ENCODE measurements at places on chromosomes 1 and 21.

GRCh38 chr1:226661965-226662364 lies 77.1 kb downstream of the ITPKB start:
- DNase-seq: no peak

- DNase-seq: no peak
Observed at GRCh38 chr1:32867151-32867550, 3.6 kb downstream of the FNDC5 start.

- DNase-seq: peak; percentile 51
Observed at GRCh38 chr1:152654110-152654509, 9.1 kb upstream of the LCE2D start.

DNA sequence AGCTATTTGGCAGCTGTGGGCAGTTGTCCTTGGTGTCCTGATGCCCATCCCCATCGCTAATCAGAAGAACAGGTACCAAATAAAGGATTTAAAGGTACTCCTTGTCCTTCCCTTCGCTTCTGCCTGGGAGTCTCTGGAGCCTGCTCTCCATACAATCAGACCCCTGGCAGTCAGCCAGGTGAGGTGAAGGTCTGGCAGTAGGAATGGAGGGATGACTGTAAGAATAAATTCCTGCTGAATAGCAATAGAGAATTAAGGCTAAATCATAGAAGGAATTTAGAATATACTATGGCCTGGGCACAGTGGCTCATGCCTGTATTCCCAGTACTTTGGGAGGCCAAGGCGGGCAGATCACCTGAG lies 9.2 kb downstream of the THBS3 start:
- DNase-seq: no peak

DNA sequence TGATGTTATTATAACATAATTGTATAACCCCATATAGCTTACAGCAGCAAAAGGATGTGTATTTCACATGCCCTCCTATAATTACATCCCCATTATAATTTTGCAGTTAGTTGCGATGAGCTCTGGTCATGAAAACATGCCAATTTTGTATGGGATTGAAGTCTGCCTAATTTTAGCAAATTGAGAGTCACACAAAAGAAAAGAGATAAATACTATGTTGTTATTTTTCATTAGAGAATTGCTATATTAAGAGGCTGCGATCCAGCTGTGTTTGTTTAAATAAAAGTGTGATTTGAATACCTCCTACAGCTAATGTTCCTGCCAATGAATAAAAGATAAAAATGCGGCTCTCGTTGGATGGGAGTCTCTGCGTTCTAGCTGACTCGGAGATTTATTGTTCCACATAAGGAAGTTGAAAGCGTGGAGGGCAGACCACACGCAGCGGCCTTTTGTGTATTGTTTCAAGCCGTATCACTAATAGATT lies 461.0 kb upstream of the NFIA start:
- no peak for DNase-seq
